Neural progenitor cell (in vitro differentiated cells): ENCODE measurements at places on chromosomes 5 and 9.

DNA sequence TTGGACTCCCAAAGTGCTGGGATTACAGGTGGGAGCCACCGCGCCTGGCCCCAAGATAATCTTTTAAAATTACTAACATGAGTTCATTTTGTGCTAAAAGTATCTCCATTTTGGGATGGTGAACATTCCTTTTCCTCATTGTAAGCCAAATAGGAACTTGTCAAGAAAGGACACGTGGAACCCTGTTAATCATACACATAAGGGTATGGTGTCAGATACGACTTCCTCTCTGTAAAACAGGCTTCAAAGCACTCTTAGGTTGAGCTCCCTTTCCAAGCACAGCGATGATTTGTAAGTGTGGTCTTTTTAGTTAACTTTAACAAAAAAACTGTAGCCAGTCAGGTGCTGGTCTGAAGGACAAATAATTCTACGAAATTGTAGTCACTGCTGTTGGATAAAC, 132.7 kb downstream of the UNC13B start:
- peak; percentile 8 for DNase-seq

GRCh38 chr5:180499684-180500083, 5.5 kb downstream of the CNOT6 start:
- DNase-seq = no peak

- DNase-seq = no peak
Observed at GRCh38 chr5:169223595-169223953, 77.4 kb downstream of the SLIT3 start.

DNA sequence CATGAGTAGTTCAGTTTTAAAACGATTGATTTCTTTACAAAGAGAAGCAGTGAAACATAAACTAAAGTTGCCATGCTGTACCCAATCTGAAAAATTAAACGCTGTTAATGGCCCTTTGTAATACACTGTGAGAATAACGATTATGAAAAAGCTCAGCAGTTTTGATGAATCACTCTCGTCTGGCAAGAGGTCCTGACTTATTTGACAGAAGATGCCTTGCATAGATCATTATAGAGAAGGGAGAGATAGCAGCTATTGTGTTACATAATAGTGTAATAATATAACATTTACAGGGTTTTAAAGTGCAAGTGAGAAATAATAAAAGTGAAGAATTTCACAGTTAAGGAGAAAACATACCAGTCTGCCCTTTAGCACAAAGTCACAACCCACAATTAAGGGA, 361.5 kb upstream of the CDH10 start:
- no peak for DNase-seq

GRCh38 chr9:35374436-35374835, 115.5 kb upstream of the RUSC2 start:
- DNase-seq = no peak
